ENCODE measurements at places on chromosomes 4 and X. TPM values are rescaled to one million over a fixed set of nuclear protein-coding genes. Genes with fewer than 3 reads are reported as not detected.

Gene PF4V1
- not detected for total RNA-seq

Gene SH3RF1
- total RNA-seq = 3.2 TPM

Gene TMPRSS11F
- total RNA-seq = not detected

Gene ERAS
- total RNA-seq = 0.22 TPM

Gene SOWAHB
- total RNA-seq = 0.27 TPM

Gene KLHL2
- total RNA-seq = 17.6 TPM

Gene FATE1
- total RNA-seq = not detected

Gene PFKFB1
- total RNA-seq = 1.7 TPM

Gene GPM6B
- total RNA-seq = not detected

Gene NIPAL1
- 1.4 TPM for total RNA-seq

Gene LSM6
- total RNA-seq = 83.8 TPM

Gene FAM9A
- total RNA-seq = not detected

Gene UGT2B17
- not detected for total RNA-seq

Gene TLR1
- total RNA-seq = 0.11 TPM

Gene ENPEP
- total RNA-seq = not detected

Gene MAGEB5
- not detected for total RNA-seq

Gene RTL5
- total RNA-seq = not detected

Gene HEPH
- not detected for total RNA-seq

Gene ARHGEF38
- total RNA-seq = not detected

Gene GAGE1
- not detected for total RNA-seq

Gene PNMA6F
- not detected for total RNA-seq

Gene ENOX2
- 8.5 TPM for total RNA-seq

Gene ABCG2
- total RNA-seq = 13.2 TPM

Gene SETD7
- 0.48 TPM for total RNA-seq

Gene RAI2
- not detected for total RNA-seq

Gene UGT2B7
- 41.9 TPM for total RNA-seq

Gene ZBTB49
- 3.3 TPM for total RNA-seq

Gene DUSP21
- not detected for total RNA-seq

Gene SYN1
- not detected for total RNA-seq

Gene NPY1R
- total RNA-seq = not detected

Gene TMEM47
- not detected for total RNA-seq

Gene CCDC120
- total RNA-seq = 0.89 TPM

Gene ODAPH
- not detected for total RNA-seq

Gene VBP1
- 95.2 TPM for total RNA-seq

Gene TCP11X1
- total RNA-seq = not detected

Gene ADH6
- 73.9 TPM for total RNA-seq

Gene ETDB
- not detected for total RNA-seq

Gene SERTM2
- total RNA-seq = not detected

Gene TRIM75
- not detected for total RNA-seq

Gene CXCL11
- not detected for total RNA-seq
